ENCODE measurements at places on chromosomes 7 and 10. TPM values are rescaled to one million over a fixed set of nuclear protein-coding genes. Genes with fewer than 3 reads are reported as not detected.

- DNase-seq: no peak
Measured at GRCh38 chr7:133477791-133478190, 224.9 kb downstream of the EXOC4 start.

- no peak for DNase-seq
Measured at GRCh38 chr10:93236393-93237040, 162.8 kb downstream of the CYP26A1 start.

- DNase-seq: no peak
Measured at GRCh38 chr7:116145245-116145852, 65.0 kb upstream of the TES start.

DNA sequence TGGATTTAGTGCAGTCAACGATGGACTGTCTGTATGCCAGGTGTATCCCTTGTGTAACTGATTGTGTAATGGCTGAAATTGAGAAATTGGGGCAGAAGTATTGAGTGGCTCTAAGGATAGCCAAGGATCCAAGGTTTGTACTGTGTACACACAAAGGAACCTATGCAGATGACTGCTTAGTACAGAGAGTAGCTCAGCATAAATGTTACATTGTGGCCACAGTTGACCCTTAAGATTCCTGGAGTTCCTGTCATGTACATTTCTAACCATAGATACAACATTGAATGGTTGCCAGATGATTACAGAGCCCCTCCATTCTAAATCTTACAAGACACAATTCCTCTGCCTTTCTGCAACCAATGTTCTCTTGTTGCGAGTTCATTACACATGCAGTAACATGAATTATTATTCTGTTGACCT, 25.3 kb downstream of the CCDC126 start:
- DNase-seq: no peak

DNA sequence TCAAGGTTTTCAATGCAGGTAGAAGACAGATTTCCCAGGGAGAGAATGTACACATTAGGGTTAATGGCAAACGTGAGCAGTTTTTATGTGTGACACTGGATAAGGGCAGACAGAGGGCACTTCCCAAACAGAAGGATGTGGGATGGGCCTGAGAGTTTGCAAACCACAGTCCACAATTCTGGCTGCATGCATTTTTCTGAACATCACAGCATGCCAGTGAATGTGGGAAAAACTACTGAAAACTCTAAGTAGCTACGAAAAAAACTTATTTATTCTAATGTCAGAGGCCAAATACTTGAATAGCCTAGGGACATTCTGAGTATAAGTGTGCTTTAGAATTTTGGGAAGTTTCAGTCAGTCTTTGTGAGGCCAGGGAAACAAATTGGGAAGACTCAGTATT, 145.9 kb downstream of the NRCAM start:
- DNase-seq: no peak

- DNase-seq: no peak
Measured at GRCh38 chr10:29191674-29192073, 97.2 kb upstream of the LYZL1 start.

DNA sequence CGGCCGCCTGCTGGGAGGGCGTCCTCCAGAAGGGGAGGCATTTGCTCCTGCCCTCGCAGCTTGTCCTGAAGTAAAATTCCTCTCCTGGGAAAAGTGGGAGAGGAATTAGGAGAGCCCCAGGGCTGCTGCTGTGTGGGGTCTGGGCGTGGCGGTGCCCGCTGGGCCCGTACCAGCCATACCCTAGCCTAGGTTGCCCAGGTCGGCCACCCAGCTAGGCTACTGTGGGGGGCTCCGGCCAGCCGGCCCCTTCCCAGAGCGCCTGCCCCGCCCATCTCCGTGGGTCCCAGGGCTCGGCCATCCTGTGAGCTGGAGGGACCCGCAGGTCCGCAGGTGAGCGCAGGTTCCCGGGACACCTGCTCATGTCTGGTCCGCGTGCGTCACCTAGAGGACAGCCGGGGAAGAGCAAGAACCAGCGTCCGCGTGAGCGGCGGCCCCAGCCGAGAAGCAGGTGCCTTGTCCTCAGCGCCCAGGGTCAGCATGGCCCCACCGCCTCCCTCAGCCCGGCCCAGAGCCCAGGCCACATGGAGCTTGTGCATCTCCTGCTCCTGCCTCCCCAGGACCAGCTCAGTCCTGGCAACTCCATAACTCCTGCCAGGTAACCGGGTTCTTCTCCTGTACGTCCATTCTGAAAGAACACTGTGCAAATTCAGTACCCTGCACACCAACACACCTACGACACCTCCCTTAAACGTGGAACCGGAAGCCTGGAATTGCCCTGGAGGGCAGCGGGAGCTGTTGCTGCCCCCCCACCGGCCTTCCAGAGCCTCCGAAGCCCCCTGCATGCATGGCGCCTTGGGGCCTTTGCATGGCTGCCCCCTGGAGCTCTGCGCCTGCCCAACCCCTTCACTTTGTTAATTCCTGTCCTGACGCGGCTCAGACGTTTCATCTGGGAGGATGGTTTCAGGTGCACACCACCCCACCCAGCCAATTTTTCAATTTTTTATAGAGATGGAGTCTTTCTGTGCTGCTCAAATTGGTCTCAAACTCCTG, 22.8 kb upstream of the FOXL3 start:
- DNase-seq: no peak

GRCh38 chr10:1535301-1535965, 201.9 kb downstream of the ADARB2 start:
- no peak for DNase-seq

DNA sequence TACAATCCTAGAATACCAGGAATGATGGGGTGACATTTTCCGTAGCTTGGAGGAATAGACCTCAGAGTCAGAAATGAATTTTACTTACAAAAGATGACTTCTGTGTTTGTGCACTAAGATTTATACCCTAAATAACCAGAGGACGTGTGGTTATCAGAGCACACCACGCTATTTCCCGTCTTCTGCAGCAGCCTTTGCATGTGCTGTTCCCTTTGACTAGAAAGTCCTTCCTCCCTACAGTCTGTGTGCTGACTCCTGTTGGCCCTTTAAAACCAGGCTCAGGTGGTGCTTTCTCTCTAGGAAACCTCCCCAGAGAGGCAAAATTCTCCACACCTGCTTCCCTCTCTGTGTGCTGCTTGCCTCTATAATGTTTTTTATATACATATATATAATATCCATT, 73.3 kb upstream of the SMNDC1 start:
- DNase-seq: no peak

- DNase-seq: no peak
Measured at GRCh38 chr7:88480896-88481295, 174.2 kb upstream of the STEAP4 start.

DNA sequence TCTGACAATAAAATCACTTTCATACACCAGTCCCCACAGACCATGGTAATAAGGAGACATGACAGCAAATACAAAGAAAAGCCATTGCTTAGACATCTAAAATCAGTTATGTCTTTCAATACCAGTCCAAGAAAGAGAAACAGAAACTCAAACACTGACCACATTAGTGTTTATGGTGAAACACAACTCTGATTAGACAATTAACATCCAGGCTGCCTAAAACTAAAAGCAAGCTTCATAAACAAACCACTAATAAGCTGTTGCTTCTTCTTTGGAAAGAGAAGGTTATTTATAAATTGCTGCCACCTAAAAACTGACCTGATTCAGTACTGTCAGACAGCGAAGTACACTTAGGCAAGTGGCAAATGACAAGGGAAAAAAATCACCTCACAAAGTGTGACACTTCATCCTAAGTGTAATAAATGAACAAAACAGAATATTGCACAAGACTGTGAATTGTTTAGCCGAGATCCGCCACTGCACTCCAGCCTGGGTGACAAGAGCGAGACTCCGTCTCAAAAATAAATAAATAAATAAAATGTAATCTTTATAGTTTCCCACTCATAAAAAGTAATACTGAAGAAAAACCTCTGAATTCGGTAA, 277.4 kb downstream of the PARD3 start:
- no peak for DNase-seq

TRIM4 gene
- total RNA-seq: 25.8 TPM

All from activated naive CD4-positive, alpha-beta T cell treated with anti-CD3 and anti-CD28 coated beads, Interleukin-2, amount 50 U/mL, for 72 hours (primary cell).